Stimulated activated CD4-positive, alpha-beta T cell treated with anti-CD3 and anti-CD28 coated beads, TNF-alpha, amount 100 ng/mL, for 4 hours (primary cell): ENCODE measurements at places on chromosomes 6 and 20.

- no peak for DNase-seq
These were observed 30.5 kb downstream of the MDGA1 start for GRCh38 chr6:37667050-37667814.

- DNase-seq = no peak
These were observed 708 bp downstream of the NRN1 start for GRCh38 chr6:6006006-6006427.

DNA sequence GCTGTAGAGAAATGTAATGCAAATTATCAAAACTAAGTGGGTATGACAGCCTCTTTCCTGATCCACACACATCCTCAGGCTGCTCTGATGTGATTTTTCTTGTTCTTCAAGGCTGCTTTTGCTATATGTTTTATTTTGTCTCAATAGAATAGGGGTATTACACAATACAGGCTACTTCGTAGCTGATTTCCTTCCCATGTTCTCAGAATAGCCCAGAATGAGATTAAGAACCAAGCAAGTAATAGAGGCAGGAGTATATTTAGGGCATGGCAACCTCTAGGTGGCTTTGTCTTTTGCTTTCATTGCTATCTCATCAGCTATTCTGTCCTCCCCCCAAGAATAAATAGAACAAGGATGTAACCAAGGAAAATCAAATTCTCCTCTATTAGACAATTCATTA, 241.8 kb downstream of the ALDH8A1 start:
- DNase-seq = no peak

DNA sequence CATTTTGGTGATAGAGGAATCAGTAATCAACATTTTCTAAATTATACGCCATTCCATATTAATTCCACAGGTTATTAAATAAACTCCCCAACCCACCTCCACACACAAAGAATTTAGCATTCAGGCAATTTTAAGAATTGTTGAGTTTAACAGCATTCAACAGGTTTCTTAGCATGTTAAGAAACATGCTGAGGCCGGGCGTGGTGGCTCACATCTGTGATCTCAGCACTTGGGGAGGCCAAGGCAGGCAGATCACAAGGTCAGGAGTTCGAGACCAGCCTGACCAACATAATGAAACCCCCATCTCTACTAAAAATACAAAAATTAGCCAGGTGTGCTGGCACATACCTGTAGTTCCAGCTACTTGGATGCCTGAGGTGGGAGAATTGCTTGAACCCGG, 64.0 kb upstream of the PHACTR2 start:
- DNase-seq = no peak

- no peak for DNase-seq
These were observed 154.3 kb downstream of the MRPL14 start for GRCh38 chr6:43972913-43973300.

DNA sequence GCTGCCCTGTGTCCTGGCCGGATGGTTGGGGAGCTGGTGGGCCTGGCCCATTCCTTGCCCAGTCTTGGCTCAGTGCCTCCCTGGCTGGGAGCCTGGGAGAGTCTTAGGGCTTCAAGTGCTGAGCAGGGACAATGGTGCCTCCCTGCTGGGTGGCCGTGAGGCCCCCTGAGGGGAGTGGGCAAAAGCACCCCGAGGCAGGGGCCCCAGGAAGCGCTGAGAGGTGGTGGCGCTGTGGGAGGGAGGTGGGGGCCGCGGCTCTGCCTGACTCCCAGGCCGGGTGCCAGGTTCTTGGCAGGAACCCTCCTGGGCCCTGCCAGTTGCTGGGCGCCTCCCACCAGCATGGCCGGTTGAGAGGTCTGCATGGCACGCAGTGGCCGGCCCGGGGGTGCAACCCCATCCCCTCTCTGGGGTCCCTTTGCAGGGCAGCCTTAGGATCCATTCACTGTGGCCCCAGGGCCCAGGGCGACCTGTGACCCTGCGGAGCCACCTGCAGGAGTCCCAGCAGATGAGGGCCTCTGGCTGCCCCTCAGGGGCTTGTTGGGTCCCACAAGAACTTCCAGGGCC, 9.2 kb upstream of the RPS21 start:
- DNase-seq = no peak

DNA sequence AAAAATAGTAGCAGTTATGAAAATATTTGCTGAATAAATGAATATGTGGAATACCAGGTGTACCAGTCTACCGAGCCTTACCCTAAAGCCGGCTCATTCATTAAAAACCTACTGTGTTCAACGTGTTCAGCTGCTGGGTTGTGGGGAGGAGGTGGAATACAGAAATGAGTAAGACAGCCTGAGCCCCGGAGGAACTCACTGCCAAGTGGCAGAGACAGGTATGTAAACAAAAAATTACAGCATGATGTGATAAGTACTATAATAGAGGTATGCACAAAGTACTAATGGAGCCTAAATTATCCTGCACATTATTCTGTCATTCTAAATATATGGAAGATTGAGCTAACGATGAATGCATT, 6.8 kb upstream of the ADTRP start:
- DNase-seq = no peak

- DNase-seq = peak; percentile 27
These were observed 54.4 kb upstream of the ZNF337 start for GRCh38 chr20:25750765-25751696.

- no peak for DNase-seq
These were observed 411.8 kb downstream of the PREX1 start for GRCh38 chr20:48416002-48416401.

- DNase-seq = no peak
These were observed 208.0 kb downstream of the EYA2 start for GRCh38 chr20:47102629-47103028.

DNA sequence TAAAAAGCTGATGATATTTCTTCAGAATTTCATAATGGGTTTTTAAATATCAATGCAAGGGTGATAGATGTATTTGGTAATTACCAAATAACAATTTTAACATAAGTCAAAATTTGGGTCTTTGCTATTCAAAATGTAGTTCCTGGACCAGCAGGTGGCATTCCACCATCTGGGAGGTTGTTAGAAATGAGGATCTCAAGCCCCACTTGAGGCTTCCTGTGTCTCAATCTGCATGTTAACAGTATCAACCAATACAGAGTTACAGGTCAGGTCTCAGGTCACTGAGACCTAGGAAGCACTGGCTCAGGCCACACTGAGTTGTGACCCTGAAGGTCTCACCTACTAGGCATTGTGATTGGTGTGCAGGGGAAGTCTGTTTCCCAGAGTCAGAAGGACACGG, 57.2 kb upstream of the MTRF1L start:
- DNase-seq = no peak

GRCh38 chr20:12653642-12654041, 355.1 kb upstream of the SPTLC3 start:
- no peak for DNase-seq

- no peak for DNase-seq
These were observed 139.7 kb downstream of the SYNDIG1 start for GRCh38 chr20:24608926-24609667.

DNA sequence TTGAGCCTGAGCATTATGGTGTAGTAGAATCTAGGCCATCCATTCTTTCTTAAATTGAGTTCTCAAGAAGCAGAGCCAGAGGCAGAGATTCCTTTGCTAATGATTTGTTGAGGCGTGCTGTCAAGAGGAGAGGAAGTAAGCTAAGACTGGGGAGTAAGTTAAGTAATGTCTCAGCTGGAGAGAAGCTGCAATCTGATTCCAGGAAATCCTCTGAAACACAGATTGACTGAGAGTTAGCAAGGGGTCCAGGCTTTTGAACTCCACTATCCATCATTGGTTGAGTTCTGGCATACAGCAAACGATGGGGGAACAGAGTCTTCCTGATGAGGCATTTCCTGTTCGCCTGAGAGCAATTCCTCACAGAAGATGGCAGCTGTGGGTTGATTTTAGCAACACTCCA, 207.4 kb upstream of the RAB32 start:
- DNase-seq = no peak

DNA sequence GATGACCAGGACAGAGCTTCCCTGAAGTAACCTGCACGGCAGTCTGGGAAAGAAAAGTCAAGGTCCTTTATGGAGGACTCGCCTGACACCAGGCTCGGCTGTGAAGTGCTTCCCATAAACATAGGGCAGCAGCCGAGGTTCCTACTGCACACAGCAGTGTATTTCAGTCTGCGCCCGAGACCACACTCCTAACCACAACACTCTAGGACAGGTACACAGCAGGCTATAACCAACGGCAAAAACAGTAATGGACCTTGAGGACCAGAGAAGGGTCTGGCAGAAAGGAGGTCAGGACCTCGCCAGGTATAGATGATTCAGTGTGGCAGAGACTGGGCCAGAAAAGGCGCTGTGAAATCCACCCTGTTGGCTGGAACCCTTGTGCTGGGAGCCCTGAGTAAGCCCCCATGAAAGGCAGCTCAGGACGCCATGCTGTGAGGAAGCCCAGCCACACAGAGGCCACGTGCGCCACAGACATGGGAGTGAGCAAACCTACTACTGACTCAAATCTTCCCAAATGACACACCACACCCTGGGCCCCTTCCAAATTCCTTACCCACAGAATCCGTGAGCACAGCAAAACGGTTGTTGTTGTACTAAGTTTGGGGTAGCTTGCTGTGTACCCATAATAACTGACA, 129.6 kb upstream of the CST7 start:
- no peak for DNase-seq

- no peak for DNase-seq
These were observed 518.6 kb downstream of the BMP2 start for GRCh38 chr20:7285918-7286556.

GRCh38 chr20:63119121-63119962, 96.6 kb downstream of the YTHDF1 start:
- no peak for DNase-seq

GRCh38 chr6:23280437-23280836, 711.1 kb downstream of the HDGFL1 start:
- no peak for DNase-seq

DNA sequence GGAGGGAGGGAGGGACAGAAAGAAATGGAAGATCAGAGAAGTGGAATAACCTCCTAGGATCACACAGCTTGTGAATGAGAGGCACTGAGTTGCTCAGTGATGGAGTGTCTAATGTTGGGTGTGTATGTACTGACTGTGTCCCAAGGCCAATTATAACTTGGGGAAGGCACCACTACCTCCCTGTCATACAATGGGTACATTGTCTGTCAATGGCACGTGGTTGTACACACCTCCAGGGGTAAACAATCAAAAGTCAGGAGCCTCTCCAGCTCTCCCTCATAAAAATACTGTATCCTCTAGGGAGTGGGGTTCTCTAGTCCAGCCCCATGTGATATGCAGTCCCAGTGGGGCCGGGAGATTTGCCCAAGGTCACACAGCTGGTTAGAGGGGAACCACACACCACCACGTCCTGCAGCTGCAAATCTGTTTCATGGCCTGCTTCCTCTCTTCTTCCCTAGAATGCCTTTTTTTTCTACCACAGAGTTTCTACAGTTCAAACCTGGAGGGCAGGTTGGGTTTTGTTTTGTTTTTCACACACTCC, 112.5 kb downstream of the SNX5 start:
- no peak for DNase-seq
